ENCODE measurements at places on chromosomes 1 and 21. TPM values are rescaled to one million over a fixed set of nuclear protein-coding genes. Genes with fewer than 3 reads are reported as not detected.

The MPL gene
- not detected for polyA plus RNA-seq

The KCNE1 gene
- 0.16 TPM for polyA plus RNA-seq

DNA sequence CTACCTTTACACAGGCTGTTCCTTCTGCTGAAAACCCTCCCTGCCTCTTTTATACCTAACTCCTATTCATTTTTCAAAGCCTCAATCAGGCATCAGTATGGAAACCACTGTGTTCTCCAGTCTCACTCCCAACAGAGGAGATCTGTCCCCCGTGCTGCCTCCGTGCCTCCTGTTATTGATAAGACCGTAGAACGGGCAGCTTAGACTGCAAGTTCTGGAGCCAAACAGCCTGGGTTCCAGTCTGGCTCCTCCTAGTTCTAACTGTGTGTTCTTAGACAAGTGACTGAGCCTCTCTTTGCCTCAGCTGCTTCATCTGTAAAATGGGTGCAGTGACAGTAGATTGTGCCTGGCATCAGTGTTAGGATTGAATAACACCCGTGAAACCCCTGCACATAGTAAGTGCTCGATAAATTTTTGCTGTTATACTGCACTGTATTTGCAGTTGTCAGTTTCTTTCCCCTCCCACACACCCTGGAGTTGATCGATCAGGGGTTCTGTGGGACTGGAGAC, 17.0 kb upstream of the IFFO2 start:
- DNase-seq: no peak

The A3GALT2 gene
- not detected for polyA plus RNA-seq

The ACTA1 gene
- 0.21 TPM for polyA plus RNA-seq

The TSPEAR gene
- polyA plus RNA-seq: 0.03 TPM

DNA sequence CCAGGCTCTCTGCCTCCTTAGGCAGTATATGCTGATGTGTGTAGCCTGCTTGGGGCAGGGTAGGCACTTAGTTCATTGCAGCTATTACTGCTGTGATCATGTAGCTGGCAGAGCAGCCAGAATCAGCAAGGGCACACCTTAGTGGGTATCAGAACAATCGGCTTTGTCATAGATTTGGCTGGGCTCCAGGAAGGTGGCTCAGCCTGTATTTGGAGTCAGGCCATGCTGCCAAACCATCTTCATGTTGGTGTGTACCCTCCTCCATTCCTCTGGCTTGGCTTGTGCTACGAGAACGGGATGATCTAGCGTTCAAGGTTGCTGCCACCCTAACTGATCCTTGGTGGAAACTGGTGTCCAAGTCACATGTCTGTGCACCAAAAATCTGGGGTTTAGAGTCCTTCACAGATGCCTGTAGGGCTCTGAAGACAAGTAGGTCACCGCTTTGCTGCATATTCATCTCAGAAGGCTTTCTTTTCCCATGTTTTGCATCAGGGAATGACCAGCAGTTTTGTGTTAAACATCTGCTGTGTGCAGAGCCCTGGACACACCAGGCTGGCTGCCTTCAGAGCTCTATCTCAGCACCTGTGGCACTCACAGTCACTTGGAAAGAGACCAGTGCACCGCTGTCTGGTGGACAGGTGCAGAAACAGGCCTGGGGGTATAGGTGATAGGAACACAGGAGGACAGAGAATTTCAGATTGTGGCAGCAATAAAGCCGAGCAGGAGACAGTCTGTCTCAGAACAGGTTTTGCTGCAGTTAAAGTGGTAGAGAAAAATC, 23.7 kb downstream of the VANGL1 start:
- no peak for DNase-seq

DNA sequence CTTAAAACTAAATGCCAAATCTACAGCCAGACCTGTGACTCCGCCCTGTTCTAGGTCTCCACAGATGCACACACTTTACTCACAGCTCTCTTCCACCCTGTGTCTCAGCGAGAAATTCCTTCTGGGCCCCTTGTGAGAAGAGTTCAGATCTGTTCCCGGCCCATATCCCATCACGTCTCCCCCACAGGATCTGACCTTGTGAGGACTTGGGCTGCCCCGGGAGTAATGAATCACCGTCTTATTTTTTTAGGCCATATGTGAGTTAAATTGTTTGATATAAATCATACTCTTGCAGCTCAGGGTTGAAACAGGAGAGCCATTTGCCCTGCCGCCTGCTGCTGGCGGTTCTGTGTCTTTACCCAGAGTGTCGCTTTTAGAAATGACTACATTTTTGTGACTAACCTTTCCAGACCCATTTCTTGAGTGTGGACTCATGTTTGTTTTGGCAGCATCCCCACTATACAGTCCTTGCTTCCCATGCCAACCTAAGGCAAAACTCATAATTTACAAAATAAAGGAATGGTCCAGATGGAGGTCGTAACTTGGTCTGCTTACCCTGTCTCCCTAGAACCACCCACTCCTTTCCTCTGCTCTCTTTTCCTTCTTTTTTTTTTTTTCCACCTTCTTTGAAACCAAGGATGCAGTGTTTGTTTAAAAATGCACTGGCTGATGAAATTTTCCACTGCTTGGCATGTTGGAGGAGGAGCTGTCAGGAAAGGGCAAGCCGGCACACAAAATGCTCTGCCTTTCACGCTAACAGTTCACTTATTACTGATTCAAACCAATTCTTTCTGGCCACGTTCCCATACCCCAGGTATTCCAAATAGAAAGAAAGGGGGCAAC, 98.0 kb upstream of the C1orf105 start:
- DNase-seq: peak; percentile 10

The CHI3L1 gene
- not detected for polyA plus RNA-seq

- DNase-seq: no peak
Measured at GRCh38 chr1:42998386-42998785, 39.7 kb upstream of the SLC2A1 start.

- peak; percentile 47 for DNase-seq
Measured at GRCh38 chr1:16617114-16617631, 3.8 kb upstream of the NBPF1 start.

The TNFRSF4 gene
- not detected for polyA plus RNA-seq

- no peak for DNase-seq
Measured at GRCh38 chr21:44345495-44345894, 6.3 kb upstream of the CFAP410 start.
